NCI-H1105 treated with DMSO at 0.1 percent for 48 hours (cell line): ENCODE measurements at places on chromosomes 12 and 14.

GRCh38 chr12:56645201-56645716 is 525 bp downstream of the ATP5F1B start:
- DNase-seq: no peak

DNA sequence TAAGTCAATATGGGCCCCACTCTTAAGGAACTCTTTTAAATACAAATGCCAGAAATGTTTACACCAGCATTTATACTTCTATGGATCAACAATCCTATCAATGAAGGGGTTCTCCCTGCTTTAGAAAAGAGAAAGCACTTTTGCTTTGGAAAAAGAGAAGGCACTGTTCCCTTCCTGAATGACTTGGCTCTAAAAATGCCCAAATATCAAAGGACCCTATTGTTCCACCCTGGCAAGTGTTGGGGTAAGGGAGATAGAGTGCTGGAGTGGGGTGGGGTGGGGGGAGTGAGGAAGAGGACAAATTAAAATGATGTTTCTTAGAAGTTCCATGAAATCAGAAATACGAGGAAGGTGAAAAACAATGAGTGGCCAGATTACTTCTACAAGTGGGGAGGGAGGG is 131.6 kb upstream of the GRIN2B start:
- no peak for DNase-seq

GRCh38 chr14:82872494-82872893 is 1338.8 kb upstream of the SEL1L start:
- no peak for DNase-seq

DNA sequence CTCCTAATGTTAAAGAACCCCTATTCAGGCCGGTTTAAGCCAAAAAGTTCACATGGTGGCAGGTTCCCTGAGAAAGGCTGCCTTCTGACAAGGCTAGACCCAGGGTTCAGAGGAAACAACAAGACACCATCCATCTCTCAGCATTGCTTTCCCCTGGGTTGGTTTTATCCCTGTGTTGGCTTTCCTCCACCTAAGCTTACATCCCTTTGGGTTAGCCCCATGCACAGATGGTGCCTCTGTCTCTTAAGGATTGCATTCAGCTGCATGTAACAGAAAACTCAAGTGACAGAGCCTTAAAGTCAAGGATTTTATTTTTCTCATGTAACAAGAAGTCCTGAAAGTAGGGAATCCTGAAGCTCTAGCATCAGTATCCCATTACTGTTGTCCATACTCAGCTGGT is 42.8 kb upstream of the RIN3 start:
- DNase-seq: no peak

GRCh38 chr12:6370994-6371754 is 4.2 kb downstream of the SCNN1A start:
- DNase-seq: peak; percentile 92

- DNase-seq: no peak
Observed at GRCh38 chr12:130423136-130423535, 85.4 kb downstream of the PIWIL1 start.

GRCh38 chr14:63938198-63939005 is 85.6 kb downstream of the SYNE2 start:
- DNase-seq: no peak

DNA sequence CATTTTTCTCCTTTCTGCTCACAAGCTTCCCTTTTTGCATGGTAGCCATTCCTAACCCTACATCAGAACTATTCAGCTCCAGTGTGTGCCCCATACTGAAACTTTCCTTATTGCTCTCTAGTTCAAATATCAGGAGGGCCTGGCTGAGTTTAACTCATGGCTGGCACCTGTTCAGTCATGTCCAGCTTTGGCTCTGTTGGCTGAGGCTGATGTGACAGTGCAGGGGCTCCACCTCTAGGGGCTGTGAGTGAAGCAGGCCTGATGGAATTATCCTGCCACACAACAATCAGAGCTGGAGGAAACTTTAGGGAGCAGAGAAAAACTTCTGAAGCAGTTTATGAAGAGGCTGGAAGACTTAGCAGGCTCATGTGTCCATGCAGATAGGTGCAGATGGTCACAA is 8.5 kb downstream of the COQ6 start:
- no peak for DNase-seq

DNA sequence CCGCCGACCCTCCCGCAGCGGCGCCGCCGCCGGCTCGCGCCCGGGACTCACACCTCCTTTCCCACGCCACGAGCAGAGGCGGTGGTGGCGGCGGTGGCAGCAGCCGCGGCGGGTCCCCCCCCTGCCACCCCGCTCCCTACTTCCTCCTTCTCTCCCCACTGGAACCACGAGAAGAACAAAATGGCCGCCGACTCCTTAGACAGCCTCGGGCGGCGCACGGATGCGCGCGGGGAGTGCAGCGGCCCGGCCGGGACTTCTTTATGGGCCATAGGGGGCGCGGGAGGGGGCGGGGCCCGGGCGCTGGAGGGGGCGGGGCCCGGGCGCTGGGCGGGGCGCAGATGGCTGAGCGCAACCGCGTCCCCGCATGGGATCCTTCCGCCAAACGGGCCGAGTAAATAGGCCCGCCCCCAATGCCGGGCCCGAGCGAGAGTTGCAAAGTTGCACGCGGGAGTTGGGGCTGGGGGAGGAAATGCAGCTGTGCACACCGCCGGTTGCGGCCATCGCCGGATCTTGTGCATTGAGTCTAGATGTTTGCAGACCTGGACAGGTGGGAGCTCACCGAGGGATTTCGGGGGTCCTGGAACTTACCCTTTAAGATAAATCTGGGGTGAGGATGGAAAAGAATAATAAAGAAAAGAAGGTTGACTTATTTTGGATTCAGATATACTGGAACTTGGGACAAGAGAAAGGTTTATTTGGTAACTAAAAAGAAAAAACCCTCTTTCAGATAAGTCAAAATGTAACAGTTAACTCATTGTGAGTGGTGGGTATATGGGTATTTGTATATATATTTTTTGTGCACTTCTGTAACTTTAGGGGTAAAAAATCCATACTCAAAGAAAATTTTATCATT is at the start of gene PPP1CC:
TSS of gene PPP1CC (minus strand) at position 174 of the 853 bp plus-strand sequence. CDS start 184 bp downstream, outside the sequence.
- peak; percentile 92 for DNase-seq

DNA sequence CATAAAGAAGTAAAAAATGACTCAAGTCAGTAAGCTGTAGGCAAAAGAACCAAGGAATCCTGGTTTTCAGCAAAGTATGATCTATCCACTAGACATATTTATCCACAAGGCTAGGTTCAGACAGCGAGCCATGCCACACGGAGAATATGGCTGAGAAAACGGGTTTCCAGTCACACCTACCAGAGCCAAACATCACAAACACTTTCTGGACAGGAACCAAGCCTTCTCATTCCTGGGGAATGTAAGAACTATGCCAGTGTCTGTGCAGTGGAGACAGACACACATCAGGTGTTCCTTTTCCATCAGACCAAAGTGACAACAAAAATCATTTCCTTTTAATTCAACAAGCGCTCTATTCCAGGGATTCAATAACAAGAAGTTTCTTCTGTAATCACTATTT is 41.1 kb downstream of the AREL1 start:
- DNase-seq: no peak

DNA sequence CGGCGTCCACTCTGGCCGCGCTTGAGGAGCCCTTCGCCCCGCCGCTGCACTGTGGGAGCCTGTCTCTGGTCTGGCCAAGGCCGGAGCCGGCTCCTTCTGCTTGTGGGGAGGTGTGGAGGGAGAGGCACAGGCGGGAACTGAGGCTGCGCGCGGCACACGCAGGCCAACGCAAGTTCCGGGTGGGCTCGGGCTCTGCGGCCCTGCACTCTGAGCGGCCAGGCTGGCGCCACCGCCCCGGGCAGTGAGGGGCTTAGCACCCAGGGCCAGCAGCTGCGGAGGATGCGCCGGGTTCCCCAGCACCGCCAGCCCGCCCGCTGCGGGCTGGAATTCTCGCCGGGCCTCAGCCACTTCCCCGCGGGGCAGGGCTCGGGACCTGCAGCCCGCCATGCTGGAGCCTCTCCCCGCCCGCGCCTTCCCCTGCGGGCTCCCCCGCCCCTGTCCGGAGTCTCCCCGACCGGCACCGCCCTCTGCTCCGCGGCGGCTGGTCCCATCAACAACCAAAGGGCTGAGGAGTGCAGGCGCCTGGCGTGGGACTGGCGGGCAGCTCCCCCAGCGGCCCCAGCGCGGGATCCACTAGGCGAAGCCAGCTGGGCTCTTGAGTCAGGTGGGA is 921.2 kb upstream of the FOXG1 start:
- no peak for DNase-seq

- no peak for DNase-seq
Observed at GRCh38 chr12:13471471-13471870, 274.9 kb downstream of the EMP1 start.

DNA sequence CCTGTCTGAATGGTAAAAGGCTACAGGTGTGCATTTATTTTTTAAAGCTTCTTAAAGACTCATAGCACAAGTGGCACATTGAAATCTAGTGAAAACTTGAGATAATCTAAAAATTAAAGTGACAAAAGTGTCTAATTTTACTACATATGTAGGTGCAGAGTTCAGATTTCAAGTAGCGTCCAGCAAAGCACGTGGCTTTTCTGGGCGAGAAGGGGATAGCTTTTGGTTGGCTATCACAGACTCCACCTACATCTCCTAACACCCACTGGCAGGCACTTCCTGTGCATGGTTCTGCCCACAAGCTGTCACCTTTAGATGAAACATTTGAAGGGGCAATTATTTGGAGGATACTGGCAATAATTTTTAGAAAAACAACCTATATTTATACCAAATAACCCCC is 1.9 kb upstream of the PITPNM2 start:
- DNase-seq: no peak

GRCh38 chr14:102771144-102771543 is 6.1 kb upstream of the TRAF3 start:
- DNase-seq: no peak

GRCh38 chr12:11798856-11799501 is 149.5 kb downstream of the ETV6 start:
- no peak for DNase-seq

DNA sequence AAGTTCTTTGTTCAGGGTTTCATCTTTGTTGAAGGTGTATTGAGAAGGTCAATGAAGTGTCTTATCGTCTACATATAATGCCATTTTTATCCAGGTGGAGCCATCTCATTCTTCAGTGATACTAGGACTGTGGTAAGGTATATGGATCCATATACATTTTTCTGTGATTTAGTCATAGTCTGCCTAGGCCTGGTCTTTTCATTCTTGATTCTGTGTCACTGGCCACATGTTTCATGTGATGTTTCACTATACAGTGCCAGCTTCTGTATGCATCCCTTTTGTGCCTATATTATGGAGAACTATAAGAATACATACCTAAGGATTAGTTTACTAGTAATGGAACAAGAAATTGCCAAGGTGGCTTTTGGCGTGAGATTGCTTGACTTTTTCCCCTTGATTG is 40.5 kb downstream of the VEZT start:
- DNase-seq: no peak

- peak; percentile 41 for DNase-seq
Observed at GRCh38 chr12:78229591-78230101, 399.0 kb downstream of the NAV3 start.

DNA sequence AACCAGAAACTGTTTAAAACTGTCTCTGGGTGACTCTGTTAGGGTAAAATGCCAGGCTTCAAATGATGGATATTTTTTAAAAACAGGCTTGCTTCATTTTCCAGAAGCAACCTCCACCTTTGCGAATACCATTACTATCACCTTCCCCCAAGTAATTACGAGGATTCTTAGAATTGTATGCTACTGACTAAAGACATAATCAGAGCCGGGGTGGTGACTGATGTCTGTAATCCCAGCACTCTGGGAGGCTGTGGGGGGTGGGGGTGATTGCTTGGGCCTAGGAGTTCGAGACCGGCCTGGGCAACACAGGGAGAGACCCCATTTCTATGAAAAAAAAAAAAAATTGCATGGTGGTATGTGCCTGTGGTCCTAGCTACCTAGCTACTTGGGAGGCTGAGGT is 38.3 kb downstream of the FGD6 start:
- DNase-seq: no peak

DNA sequence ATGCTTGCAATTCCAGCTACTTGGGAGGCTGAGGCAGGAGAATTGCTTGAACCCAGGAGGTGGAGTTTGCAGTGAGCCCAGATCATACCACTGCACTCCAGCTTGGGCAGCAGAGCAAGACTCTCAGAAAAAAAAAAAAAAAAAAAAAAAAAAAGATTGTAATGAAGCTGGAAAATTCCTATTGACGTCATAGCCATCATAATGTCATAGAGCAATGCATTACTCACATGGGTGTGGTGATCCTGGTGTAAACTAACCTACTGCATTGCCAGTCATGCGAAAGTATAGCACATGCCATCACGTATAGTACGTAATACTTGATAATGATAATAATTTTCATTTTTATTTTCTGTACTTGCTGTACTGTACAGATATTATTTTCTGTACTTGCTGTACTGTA is 42.7 kb upstream of the NID2 start:
- no peak for DNase-seq

- DNase-seq: no peak
Observed at GRCh38 chr14:72457641-72458040, 436.3 kb downstream of the DPF3 start.

- no peak for DNase-seq
Observed at GRCh38 chr12:57553343-57554202, 3.7 kb downstream of the KIF5A start.

GRCh38 chr14:31927348-31927832 is 149.7 kb upstream of the ARHGAP5 start:
- no peak for DNase-seq

GRCh38 chr12:44654646-44655639 is 221.2 kb downstream of the NELL2 start:
- DNase-seq: peak; percentile 67

- no peak for DNase-seq
Observed at GRCh38 chr14:93701562-93701961, 86.7 kb downstream of the PRIMA1 start.

DNA sequence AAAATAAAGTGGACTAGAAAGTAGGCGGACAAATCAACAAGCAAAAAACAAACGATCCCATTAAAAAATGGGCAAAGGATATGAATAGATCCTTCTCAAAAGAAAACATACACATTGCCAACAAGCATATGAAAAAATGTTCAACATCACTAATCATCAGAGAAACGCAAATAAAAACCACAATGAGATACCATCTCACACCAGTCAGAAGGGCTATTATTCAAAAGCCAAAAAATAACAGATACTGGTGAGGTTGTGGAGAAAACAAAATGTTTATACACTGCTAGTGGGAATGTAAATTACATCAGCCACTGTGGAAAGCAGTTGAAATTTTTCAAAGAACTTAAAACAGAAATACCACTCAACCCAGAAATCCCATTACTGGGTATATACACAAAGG is 70.3 kb downstream of the RPS6KA5 start:
- DNase-seq: no peak

GRCh38 chr14:105281371-105282097 is 19.3 kb downstream of the BRF1 start:
- DNase-seq: no peak

- no peak for DNase-seq
Observed at GRCh38 chr12:94534278-94534677, 74.6 kb upstream of the CEP83 start.
